ENCODE measurements at places on chromosomes 11 and 22.

DNA sequence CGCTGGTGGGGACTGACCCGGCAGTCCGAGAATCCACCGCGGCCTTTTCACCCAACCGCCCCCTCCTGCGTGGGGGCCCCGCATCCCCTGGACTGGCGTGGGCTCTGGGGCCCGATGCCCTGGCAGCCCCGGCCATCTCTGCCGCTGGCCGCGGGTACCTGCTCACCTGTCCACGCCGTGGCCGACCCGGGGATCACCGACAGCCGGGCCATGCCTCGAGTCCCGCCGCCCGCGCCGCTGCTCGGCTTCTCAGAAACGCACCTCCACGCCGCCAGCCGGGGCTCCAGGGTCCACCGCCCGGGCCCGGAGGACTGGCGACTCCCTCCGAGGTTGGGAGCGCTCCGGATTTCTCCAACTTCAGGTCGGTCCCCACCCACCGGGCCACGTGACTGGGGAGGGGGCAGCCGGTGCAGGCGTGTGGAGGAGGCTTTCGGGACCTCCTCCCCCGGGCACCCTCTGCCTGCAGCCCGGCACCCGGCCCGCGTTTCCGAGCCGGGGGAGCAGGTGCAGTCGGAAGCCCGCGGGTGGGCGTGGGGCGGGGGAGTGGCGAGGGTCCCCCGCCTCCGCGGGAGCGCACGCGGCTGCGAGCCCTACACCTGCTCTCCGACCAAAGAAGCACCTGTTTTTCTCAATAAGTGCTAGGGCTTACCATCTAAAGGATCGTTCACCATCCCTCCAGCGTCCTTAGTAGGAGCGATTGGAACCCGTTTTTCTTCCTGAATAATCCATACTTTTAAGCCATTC is 554 bp upstream of the NRIP3 start:
- no peak for DNase-seq

GRCh38 chr11:13316528-13316961 is 39.0 kb downstream of the BMAL1 start:
- peak; percentile 82 for DNase-seq

DNA sequence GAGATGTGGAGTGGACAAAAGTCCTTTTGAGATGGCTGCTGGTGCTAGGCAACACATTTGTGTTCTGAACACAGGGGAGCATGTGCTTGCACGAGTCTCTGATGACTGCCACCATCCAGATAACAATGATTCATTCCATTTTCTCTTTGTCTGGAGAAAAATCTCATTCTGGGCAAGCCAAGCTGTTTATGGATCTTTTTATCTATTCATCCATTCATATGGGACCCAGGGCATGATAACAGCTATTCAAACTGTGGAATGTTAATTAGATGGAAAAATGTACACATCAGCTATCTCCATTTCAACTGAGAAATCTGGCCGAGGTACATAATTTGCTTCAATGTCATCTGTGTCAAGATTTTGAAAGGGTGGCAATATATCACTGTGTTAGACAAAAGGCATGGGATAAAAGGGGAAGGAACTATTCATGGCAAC is 117.5 kb upstream of the ZBED5 start:
- DNase-seq, result no peak

DNA sequence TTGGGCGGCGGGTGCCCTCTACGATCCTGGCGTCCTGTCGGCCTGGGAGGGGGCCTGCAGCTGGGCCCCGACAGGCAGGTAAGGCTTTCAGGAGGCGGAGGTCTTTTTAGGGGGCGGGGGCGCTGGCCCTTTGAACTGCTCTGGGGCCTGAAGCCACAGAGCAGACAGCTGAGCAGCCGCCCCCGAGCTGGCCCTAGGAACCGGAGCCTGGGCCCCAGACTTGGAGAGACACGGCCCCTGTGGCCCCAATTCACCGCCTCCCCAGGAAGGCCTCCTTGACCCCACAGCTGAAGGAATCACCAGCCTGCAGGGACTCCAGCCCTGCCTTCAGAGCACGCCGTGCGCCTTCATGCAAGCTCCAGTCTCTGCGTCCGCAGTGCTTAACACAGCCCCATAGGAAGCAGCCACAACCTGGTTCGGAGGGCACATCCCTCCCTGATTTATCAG is 618 bp upstream of the CERK start:
- no peak for DNase-seq

GRCh38 chr11:1751999-1752906 is 1.9 kb upstream of the IFITM10 start:
- no peak for DNase-seq

DNA sequence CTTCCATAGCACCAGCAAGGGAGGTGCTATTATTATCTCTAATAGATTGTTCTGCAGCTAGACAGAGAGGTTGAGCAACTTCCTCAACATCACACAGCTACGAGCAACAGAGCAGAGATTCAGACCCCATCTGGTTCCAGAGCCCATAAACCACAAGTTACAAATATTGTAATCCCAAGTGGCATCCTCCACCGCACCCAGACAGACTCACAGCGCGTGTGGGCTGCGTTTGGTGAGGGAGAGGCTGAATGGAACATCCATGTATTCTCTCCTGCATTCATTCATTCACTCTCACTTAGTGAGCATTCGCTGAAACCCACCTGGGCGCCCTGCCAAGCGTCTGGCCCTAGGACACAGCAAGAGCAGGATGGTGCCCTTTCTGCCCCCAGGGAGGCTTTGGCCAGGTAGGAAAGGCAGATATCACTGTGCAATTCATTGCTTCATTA is 33.5 kb downstream of the LIF start:
- no peak for DNase-seq

- DNase-seq, result no peak
These were observed 82.8 kb downstream of the FLI1 start for GRCh38 chr11:128776424-128777284.

DNA sequence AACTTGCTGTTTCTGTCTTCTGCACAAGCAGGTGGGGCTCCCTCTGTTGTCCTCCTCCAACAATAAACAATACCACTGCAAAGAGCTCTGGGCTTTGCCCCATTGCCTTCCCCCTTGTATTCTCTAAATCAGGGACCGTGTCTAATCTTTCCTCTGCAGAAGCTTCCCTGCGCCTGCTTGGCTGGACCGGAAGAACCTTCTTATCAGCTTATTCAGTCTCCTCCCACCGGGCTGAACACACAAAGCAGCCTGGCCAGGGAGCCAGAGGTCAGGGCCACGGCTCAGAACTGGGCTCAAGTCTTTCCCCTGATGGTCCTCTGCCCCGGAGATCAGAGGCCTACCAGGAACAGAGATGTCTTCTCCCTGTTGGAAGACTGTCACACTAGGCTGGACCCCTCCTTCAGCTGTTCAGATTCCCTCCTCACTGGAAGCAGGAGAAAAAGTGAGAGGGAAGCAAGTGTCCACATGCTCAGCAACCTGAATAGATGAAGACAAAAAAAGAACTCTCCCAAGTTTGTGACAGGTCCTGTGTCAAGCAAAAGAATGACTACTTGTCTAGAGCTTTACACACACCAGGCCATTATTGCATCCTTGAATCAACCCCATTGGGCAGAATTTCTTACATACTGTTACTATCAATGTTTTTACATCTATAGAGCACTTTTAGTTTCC is 63.7 kb downstream of the RAB30 start:
- no peak for DNase-seq

DNA sequence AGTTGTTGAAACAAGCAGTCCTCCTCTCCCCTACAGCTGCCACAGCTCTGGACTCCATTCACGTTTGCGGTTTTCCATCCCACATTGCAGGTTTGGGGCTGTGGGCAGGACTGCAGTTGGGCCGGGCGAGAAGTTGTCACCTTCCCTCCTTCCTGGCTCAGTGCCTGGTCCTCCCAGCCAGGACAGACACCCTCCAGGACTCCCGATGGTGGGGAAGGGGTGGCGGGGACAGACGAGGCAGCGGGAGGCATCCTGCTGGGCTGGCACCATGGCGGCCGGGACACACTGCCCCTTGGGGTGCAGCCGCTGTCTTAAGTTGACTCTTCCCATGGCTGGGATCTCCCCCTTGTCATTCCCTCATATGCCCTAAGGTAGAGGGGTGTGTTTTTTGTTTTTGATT is 615.2 kb downstream of the BRD1 start:
- DNase-seq, result no peak

- DNase-seq, result no peak
These were observed 1.2 kb upstream of the ARHGEF12 start for GRCh38 chr11:120334894-120335462.

DNA sequence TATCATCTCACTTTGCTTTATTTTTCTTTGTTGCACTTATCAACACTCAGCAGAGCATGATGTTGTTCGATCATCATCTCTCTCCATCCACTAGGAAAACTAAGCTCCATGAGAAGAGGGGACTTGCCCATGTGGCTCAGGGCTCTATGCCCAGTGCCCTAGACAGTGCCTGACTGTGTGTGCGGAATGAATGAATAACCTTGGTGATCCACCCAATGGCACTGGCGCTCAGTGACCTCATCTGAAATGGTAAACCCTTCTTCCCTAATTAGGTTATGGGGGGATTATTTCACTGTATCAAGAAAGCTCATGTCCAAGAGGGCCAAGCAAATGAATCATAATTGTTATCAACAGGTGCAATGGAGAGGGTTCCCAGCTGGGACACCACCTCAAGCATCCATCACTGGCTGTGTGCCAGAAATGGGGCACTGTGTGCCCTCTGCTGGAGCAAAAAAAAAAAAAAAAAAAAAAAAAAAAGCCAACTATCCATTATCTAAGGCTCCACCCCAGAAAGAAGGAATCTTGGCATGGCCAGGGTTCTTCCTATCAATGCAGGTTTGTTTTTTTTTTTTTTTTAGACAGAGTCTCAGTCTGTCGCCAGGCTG is 172.6 kb downstream of the LARGE1 start:
- no peak for DNase-seq

GRCh38 chr11:133249065-133249464 is 283.2 kb downstream of the OPCML start:
- DNase-seq, result no peak

GRCh38 chr11:96254087-96254486 is 88.9 kb downstream of the MAML2 start:
- no peak for DNase-seq

- no peak for DNase-seq
These were observed 226.7 kb downstream of the CTTN start for GRCh38 chr11:70625051-70625450.

Measured in coronary artery (tissue), 2 donors.